Peyer's patch (tissue), 4 donors: ENCODE measurements at places on chromosomes 13 and 19. TPM values are rescaled to one million over a fixed set of nuclear protein-coding genes. Genes with fewer than 3 reads are reported as not detected.
A peak's percentile ranks its signal among the peaks of the same experiment; 100 is the strongest.

DNA sequence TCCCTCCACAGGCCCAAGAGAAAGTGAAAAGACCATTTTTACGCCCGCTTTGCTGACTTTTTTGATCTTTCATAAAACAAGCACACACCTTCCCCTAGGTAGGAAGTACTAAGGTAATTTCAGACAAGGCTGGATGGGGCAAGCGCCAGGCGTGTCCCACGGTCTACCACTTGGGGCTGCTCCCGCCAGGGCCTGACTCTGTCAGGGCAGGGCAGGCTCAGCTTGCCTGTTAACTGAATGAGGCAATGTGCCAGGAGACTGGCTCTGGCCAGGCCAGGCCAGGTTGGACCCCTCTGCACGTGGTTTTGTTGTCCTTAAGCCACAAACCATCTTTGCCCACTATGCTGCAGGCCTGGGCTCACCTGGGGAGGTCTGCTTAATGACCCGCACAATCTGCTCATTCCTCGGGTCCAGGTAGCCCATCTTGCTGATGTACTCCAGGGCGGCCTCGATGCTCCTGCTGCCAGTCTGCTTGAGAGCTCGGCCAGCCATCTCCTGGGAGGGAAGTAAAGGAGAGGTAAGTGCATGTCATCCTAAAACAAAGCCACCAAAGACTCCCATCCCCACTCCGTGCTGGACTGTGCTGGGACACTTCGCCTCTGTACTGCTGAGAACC is 70.4 kb downstream of the LATS2 start:
- no peak overlapping the region for H3K4me3 ChIP-seq
- no peaks in the 10 kb centered on the region for H3K36me3 ChIP-seq
- no peaks in the 10 kb centered on the region for H3K4me1 ChIP-seq
- DNase-seq: no peak
- H3K27ac ChIP-seq: no peak overlapping the region
- H3K27me3 ChIP-seq: no peaks in the 10 kb centered on the region

- peaks cover 5% of the 10 kb centered on the region for H3K4me1 ChIP-seq
- H3K27me3 ChIP-seq: no peaks in the 10 kb centered on the region
- H3K27ac ChIP-seq: no peak overlapping the region
Observed at GRCh38 chr19:5048091-5048726, 79.3 kb downstream of the KDM4B start.

- H3K27me3 ChIP-seq: no peaks in the 10 kb centered on the region
- peak overlapping the region; percentile 95 for H3K27ac ChIP-seq
- H3K4me1 ChIP-seq: peaks cover 16% of the 10 kb centered on the region
- DNase-seq: peak; percentile 80
- peak overlapping the region; percentile 88 for H3K4me3 ChIP-seq
- no peaks in the 10 kb centered on the region for H3K36me3 ChIP-seq
Observed at GRCh38 chr19:47609906-47610894, 1.3 kb downstream of the BICRA start.

DNA sequence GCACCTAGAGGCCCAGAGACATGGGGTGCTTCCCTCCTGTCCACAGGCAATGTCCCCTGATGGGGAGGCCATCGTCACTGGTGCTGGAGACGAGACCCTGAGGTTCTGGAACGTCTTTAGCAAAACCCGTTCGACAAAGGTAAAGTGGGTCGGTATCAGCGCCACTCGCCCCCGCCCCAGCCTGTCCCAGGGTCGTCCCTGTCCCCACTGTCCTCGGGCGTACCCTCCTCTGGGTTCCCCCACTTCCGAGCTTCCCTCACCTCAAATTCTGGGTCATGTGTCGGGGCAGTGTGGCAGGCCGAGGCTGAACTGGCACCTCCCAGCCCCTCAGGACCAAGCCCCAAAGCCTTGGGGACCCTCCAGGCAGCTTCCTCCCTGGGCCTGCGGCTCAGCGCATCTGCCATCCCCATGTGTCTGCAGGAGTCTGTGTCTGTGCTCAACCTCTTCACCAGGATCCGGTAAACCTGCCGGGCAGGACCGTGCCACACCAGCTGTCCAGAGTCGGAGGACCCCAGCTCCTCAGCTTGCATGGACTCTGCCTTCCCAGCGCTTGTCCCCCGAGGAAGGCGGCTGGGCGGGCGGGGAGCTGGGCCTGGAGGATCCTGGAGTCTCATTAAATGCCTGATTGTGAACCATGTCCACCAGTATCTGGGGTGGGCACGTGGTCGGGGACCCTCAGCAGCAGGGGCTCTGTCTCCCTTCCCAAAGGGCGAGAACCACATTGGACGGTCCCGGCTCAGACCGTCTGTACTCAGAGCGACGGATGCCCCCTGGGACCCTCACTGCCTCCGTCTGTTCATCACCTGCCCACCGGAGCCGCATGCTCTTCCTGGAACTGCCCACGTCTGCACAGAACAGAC is 4.4 kb upstream of the TEKTIP1 start:
- no peak overlapping the region for H3K4me3 ChIP-seq
- no peaks in the 10 kb centered on the region for H3K27me3 ChIP-seq
- no peak for DNase-seq

- no peaks in the 10 kb centered on the region for H3K27me3 ChIP-seq
- no peaks in the 10 kb centered on the region for H3K36me3 ChIP-seq
- DNase-seq: no peak
- H3K4me1 ChIP-seq: peaks cover 6% of the 10 kb centered on the region
- peak overlapping the region; percentile 67 for H3K4me3 ChIP-seq
- peak overlapping the region; percentile 91 for H3K27ac ChIP-seq
Observed at GRCh38 chr19:7395360-7396066, 46.8 kb downstream of the ARHGEF18 start.

DNA sequence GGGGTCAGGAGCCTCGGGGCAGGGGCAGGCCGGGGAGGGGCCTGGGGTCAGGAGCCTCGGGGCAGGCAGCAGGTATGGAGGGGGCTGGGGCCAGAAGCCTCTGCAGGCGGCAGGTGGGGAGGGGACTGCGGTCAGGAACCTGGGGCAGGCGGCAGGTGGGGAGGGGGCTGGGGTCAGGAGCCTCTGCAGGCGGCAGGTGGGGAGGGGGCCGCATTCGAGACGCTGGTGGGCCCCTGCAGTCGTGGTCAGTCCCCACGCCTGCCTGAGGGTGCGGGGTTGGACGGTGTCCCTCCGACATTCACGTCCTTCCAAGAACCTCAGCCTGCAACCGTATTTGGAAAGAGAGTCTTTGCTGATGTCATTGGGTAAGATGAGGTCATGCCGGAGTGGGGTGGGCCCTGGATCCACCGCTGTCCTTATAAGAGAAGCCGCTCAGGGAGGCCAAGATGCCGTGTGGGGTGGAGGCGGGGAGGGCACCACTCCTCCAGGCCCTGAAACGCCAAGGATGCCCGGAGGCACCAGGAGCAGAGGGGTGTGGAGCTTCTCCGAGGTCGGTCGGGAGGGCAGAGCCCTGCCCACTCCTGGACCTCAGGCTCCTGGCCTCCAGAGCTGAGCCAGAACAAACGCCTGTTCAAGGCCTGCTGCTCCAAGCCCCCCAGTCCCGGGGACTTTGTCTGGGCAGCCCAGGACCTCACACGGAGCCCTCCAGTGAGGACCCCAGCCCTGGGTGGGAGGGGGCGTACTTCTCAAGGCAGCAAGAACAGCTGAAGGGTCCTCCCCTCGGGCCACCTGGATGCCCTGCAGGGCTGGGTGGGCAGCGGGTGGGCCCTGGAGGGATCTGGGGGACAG is 30.1 kb downstream of the PIP5K1C start:
- H3K4me3 ChIP-seq: no peak overlapping the region
- no peaks in the 10 kb centered on the region for H3K27me3 ChIP-seq
- no peaks in the 10 kb centered on the region for H3K4me1 ChIP-seq
- H3K27ac ChIP-seq: peak overlapping the region; percentile 66

CCDC122 gene
- 5.4 TPM for total RNA-seq

GRCh38 chr19:50191216-50191615 is 12.2 kb upstream of the MYH14 start:
- DNase-seq: no peak
- H3K4me3 ChIP-seq: peak overlapping the region; percentile 45
- H3K27me3 ChIP-seq: no peaks in the 10 kb centered on the region
- peak overlapping the region; percentile 67 for H3K27ac ChIP-seq

CIRBP gene
- 258 TPM for total RNA-seq

FPR3 gene
- total RNA-seq: not detected

DNA sequence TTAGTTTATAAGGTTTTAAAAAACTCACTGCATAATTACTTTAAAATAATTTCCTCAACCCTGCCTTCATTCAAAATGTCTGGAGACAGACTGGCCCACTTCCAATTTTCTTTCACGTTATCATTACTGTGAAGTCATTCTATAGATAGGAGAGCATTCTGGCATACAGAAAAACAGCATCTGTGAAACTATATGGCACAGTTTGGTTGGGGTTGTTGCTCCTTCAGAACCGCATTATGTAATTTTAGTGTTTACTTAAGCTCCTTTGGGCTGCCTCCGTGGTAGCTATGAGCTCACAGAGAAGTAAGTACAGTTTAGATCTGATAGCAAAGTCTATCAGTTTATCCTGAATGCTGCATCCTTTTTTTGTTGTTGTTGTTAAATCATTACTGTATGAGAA is 104.3 kb downstream of the KCNRG start:
- H3K27me3 ChIP-seq: no peaks in the 10 kb centered on the region
- H3K36me3 ChIP-seq: peaks cover 4% of the 10 kb centered on the region
- no peak for DNase-seq
- no peak overlapping the region for H3K27ac ChIP-seq
- H3K4me3 ChIP-seq: no peak overlapping the region
- H3K4me1 ChIP-seq: peaks cover 16% of the 10 kb centered on the region
